ENCODE measurements at places on chromosomes 16 and 17.

DNA sequence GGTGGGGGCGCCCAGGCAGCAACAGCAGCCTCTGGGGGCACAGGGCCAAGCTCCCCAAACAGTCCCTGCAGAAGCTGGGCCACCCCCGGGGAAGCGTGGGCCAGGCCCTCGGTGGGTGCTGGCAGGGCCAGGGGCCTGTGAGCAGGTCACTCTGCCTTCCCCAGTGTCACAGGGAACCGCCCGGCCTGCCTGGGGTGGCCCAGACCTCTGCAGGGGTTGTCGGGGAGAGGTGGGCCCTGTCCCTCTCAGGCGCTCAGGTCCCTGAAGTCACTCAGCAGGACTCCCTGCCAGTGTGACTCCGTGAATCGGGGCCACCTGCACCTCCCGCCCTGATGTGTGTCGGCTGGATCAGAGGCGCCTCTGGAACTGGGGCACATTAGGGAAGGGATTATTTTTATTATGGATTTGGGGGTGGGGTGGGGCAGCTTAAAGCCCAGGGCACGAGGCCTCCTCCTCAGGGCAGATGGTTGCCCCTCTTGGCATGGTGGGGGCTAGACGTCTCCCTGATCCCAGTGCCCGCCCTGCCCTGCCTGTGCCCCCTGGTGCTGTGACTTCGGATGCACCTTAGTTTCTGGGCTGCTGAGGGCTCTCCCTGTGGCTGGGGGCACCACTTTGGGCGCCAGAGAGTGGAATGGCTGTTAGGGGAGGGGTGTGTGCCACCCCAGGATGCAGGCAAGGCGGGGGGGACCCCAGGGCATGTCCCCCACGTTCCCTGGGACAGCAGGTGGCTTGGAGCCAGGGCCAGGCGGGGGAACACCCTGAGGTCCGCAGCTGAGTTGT lies 1.2 kb upstream of the GNG13 start:
- DNase-seq = no peak

DNA sequence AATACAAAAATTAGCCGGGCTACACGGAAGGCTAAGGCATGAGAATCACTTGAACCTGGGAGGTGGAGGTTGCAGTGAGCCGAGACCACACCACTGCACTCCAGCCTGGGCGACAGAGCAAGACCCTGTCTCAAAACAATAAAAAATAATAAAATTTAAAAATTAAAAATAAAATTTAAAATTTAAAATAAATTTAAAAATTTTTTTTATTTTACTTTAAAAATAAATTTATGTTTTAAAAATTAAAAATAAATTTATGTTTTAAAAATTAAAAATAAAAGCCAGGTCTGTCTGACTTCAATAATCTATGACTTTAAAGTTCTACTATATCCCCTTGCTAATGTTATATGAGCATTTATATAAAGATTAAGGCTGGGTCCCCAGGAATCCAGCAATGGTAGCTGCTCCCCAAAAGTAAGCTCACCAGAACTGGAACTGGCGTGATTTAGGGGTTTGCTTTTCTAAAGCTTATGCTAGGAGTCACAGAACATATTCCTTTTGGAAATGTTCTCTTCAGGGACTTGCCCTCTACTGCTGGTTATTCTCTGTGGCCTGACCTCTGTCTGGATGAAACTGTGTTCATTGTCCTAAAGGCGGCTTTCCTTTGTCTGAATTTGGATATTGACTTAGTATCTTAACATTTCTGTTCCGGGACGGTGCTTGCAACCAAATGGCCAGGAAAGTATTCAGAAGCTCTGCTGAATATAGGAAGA lies 140.2 kb upstream of the NOL11 start:
- no peak for DNase-seq

DNA sequence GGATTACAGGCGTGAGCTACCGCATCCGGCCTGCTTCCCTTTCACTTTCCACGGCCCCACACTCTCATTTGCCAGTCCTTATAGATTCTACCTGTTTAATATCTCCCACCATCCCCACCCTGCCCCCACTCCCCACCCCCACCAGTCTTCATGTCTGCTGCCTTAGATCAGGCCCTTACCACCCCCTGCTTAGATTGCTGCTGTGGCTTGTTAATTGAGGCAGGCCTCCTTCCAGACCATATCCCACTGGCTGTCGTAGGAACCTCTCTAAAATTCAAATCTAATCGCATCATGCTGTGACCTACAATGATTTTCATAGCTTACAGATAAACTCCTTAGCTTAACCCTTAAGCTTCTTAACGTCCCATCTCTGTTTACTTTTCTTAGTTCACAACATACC lies 4.9 kb downstream of the IQCK start:
- DNase-seq = no peak

GRCh38 chr17:29066047-29066446 lies 23.1 kb downstream of the PIPOX start:
- DNase-seq = no peak

GRCh38 chr16:5205361-5206040 lies 107.9 kb upstream of the EEF2KMT start:
- DNase-seq = no peak

Measured in stimulated activated naive CD4-positive, alpha-beta T cell treated with Interleukin-2 at 50 U/mL for 16 hours (primary cell).